Cortex of kidney (tissue), 1 donor: ENCODE measurements at places on chromosomes 2 and 18.

GRCh38 chr2:140891614-140892212 is 1239.1 kb downstream of the LRP1B start:
- DNase-seq = no peak

DNA sequence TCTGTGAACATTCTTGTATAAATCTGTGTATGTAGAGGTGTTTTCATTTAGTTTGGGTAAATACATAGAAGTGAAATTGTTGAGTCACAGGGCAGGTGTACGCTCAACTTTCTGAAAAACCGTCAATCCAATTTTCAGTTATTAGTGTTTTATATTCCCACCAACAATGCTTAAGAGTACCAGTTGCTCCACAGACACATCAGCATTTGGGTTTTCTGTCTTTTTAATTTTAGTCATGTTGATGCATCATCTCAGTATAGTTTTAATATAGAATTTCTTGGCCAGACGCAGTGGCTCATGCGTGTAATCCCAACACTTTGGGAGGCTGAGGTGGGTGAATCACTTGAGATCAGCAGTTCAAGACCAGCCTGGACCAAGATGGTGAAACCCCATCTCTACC is 3.2 kb upstream of the GNLY start:
- DNase-seq = no peak

DNA sequence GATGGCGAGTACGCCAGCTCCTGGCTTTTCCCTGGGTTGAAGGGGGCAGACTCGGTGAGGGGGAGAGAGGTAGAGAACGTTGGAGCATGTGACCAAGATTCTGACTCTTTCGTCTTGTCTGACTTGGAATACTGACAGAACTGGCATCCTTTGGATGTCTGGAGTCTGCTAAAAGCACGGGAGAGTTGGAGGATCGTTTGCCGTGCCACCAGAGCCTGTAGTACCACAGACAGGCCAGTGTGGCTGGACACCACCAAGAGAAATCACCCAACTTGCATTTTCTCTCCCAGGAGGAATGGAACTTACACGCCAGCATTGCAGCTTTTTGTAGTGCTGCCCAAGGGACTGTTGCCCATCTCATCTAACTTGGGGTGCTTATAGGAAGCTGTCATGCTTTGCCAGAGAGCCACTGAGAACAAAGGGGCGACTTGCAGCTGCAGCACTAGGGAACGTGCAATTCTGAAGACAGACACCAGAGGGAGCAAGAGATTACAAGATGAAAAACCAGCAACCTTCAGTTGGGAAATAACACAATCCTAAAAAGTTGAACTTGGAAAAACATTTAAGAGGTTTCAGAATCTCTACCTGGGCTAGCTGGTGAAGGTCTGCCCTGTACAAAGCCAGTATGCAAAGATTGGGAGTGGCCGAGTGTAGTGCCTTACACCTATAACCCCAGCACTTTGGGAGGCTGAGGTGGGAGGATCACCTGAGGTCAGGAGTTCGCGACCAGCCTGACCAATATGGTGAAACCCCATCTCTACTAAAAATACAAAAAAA is 24.1 kb downstream of the PSMG2 start:
- DNase-seq = no peak

DNA sequence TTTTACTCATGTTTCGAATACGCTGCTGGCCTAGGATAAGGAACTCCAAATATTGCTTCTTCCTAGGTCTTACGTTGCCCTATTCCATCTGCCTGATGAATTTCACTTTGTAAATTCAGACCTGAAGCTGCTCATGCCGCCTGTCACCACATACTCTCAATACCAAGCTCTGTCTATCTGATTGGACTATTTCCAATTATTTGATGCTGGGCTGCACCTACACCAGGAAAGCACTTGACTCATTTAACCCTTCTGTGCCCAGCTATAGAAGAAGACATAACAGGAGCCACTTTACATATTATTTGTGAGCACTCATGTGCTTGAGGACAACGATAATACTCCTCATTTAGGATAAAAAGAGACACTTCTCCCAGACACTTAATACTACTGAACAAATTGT is 1293.9 kb upstream of the LRRTM1 start:
- no peak for DNase-seq

GRCh38 chr2:115650827-115651226 is 1208.4 kb downstream of the DPP10 start:
- DNase-seq = no peak

- DNase-seq = no peak
Observed at GRCh38 chr2:200471324-200471848, 38.5 kb downstream of the KCTD18 start.

GRCh38 chr2:164935118-164936101 is 19.9 kb downstream of the SLC38A11 start:
- no peak for DNase-seq

GRCh38 chr2:30765876-30766470 is 41.3 kb downstream of the CAPN13 start:
- no peak for DNase-seq

- DNase-seq = no peak
Observed at GRCh38 chr2:28750316-28751251, 1.0 kb upstream of the PPP1CB start.

DNA sequence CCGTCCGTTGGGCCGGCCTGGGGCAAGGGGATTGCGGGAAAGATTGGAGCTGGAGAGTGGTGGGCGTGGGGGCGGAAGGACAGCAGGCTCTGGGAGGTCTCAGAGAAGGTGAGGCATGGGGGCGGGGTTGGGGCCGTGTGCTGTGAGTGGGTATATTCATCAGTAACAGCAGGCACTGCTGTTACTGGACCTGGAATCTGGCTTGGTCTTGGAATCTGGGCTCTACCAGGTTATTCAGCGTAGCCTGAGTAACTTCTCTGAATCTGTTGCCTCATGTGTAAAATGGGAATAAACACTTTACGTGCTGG is 435 bp downstream of the RNF181 start:
- no peak for DNase-seq

GRCh38 chr18:9858642-9859041 is 27.1 kb upstream of the TXNDC2 start:
- DNase-seq = no peak
